ENCODE measurements at places on chromosomes 3 and 15.

- DNase-seq = peak; percentile 9
These were observed 59.1 kb downstream of the RGMA start for GRCh38 chr15:93029836-93030429.

GRCh38 chr3:45759851-45760250 lies 36.5 kb downstream of the SLC6A20 start:
- no peak for DNase-seq

- peak; percentile 59 for DNase-seq
These were observed 274.8 kb downstream of the THSD4 start for GRCh38 chr15:71390096-71390495.

DNA sequence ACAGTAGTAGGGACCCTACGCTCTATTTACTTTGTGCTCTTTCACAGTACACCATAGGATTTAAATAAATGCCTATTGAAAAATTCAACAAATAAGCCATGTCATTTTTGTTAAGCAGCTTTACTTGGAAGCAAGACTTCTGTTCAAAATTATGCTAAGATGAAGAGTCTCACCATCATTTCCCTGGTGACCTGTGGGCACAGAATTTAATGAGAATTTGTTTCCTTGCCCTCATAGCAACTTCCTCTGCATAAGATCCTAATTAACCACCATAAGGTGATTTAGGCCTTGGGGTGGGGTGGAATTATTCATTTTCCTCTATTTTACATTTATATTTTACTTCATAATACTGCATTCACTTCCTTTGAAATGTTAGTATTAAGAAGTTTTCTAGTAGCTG lies 70.5 kb downstream of the CHL1 start:
- no peak for DNase-seq

- DNase-seq = no peak
These were observed 84.2 kb downstream of the SEC22A start for GRCh38 chr3:123285931-123286307.

GRCh38 chr15:82748315-82748714 lies 38.6 kb upstream of the AP3B2 start:
- no peak for DNase-seq

- no peak for DNase-seq
These were observed 3.3 kb downstream of the CRABP1 start for GRCh38 chr15:78343276-78344060.

- peak; percentile 17 for DNase-seq
These were observed 2.1 kb upstream of the SMCO1 start for GRCh38 chr3:196517162-196517800.

GRCh38 chr3:13839253-13839652 lies 40.6 kb downstream of the WNT7A start:
- peak; percentile 28 for DNase-seq

DNA sequence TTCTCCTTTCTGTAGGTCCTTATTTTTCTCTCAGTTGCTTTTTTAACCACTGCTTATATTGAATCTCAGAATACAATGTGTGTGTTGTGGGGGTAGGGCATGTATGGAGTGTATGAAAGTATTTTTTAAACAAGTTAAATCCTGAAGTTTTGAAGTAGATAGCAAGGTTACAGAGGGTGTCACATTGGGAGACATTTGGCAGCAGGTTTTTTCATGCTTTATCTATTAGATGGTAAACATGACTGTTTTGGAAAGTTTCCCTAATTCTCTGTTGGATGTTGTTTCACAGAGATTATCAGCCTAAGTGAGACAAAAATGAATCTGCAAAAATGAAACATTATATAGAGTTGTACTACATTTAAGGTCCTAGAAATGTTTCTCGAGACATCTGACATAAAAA lies 190.6 kb upstream of the ARPP21 start:
- no peak for DNase-seq

GRCh38 chr3:178193846-178194245 lies 342.4 kb upstream of the KCNMB2 start:
- DNase-seq = peak; percentile 48

GRCh38 chr3:31129241-31129640 lies 234.8 kb upstream of the GADL1 start:
- no peak for DNase-seq

- DNase-seq = no peak
These were observed 484.6 kb upstream of the TBL1XR1 start for GRCh38 chr3:177681852-177682251.

GRCh38 chr15:39124553-39125171 lies 456.2 kb upstream of the THBS1 start:
- DNase-seq = no peak

- no peak for DNase-seq
These were observed 156.9 kb downstream of the SOX2 start for GRCh38 chr3:181868576-181869082.

DNA sequence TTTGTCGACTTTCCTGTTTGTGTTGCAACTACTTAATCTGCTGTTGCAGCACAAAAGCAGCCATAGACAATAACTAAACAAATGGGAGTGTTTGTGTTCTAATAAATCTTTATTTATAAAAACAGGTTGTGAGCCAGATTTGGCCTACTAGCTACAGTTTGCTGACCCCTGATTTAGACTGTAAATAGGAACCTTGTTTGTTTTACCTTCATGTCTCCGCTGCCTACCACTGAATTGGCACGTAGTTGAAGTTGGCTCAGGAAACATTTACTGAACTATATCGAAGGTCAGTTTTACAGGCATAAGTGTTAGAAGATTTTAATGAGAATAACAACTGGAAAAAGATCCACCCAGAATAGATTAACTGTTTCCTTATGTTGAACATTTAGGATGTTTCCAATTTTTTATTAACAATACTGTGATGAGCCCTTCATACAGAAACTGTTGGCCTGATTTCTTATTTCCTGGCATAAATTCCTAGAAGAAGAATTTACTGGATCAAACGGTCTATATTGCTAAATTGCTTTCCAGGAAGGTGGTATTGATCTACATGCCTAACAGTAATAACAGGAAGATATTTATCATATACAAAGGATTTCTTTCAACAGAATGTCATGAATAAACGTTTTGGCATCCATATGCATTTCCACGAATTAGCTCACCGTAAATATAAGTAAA lies 156.2 kb upstream of the NR2E3 start:
- DNase-seq = no peak

DNA sequence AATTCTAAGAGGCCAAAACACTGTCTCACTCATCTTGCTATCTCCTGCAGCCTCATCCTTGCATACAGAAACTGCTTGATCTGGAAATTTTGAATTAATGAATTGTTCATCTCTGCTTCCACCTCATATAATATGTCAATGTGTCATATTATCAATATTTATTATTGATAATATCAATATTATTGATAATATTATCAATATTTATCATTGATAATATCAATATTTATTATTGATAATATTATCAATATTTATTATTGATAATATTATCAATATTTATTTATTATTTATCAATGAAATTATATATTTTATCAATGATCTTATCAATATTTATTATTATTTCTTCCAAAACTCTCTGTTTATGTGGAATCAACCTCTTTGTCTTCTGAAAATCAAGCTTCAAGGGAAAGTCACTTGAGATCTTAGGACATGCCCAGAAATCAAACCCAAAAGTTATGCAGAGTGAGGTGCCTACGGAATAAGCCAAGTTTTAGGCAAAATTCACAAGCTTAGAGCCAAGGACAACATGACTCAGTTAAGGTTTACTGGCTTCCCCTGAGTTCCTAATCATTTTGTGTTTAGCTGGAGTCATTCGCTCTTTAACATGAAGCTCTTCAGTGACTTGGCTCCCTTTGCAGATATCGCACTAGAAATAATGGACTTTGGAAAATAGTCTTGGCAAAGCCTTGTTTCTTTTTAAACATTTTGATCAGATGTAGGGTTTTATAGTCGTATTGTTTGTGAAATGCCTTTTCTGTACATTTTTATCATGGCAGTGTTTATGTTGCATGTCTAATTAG lies 297.1 kb upstream of the RARB start:
- DNase-seq = no peak

DNA sequence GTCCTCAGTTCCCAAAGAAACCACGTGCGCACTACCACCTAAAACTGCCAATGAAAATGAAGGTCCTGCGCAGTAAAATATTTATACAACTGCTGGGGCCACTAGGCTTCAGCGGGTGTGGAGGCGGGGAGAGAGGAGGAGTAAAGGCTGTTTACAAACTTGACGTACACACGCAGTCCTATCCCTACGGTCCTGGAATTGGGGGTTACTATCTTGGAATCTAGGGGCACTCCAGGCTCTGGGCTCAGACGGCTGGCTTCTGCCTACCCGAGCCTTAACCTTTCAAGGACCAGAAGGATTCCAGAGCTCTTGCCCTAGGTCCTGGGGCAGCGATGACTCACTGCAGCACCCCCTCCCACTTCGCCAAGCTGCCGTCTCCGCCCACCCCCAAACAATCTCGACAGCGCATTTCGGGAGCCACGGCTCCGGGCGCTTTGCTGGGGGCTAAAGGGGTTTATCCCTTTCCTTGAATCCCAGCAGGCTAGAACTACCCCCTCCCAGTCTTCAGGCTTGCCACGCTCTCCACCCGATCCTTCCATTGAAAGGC lies 3.0 kb downstream of the ADAMTS9 start:
- DNase-seq = no peak

DNA sequence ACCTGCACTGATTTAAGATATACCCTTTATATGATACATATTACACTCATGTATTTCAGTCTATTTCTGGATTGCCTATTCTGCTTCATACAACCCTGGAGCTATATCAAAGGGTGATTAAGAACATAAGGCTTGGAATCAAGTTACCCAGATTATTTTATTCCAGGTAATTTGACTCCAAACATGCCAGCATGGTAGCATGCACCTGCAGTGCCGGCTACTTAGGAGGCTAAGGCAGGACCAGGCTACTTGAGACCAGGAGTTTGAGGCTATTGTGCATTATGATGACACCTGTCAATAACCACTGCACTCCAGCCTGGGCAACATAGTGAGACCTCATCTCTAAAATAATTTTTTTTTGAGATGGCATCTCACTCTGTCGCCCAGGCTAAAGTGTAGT lies 50.4 kb upstream of the NEO1 start:
- no peak for DNase-seq

DNA sequence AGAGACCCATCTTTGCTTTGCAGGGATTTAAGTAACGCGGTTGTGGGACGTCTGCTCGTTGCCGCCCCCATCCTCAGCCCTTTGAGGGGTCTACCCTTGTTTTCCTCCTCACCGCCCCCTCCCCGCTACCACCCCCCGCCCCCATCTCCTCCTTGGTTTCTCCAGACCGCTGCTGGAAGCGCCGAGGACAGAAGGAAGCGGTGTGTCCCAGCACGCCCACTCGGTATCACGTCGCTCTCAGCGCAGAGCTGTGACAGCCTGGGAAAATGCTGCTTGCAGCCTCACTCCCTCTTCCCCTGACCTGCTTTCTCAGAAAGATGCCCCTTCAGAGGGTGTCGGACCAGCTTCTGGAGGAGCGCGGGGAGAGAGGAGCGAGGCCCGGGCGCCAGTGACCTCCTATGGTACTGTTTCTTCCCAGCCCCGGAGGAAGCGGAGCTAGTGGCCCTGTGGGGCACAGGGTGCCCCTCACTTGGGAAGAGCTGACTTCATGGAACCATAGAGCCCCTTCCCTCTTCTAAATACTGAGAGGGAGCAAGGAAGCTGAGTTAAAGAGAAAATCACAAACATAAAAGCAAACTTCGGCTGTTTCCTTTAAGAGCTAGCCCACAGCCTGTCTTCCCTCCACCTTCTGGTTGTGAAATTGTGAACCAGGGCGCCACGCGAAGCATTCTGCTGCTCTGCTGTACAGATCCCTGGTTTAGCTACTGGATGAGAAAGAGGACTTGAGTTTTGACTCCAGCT lies 698 bp downstream of the IL1RAP start:
- peak; percentile 51 for DNase-seq
